Activated CD8-positive, alpha-beta memory T cell treated with anti-CD3 and anti-CD28 coated beads for 1 hour (primary cell): ENCODE measurements at places on chromosomes 7 and 10.

DNA sequence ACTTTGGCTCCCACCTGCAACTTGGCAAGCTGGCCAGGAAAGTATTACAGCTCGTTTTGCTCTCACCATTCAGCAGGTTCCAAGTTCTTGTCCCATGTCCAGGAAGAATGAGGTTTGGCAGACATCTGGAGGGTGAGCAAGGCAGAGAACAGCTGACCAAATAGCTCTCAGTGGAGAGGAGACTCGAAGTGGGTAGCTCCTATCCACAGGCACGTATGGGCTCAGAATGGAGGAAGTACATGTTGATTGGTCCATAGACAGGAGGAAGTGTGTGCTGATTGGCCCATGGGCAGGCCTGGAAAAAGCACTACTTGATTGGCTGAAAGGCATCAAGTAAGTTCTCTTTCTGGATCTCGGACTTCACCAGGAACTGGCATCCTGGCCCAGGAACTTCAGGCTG is 3.0 kb upstream of the NCAPG2 start:
- DNase-seq: no peak

- no peak for DNase-seq
Observed at GRCh38 chr7:151080067-151080521, 515 bp downstream of the FASTK start.

DNA sequence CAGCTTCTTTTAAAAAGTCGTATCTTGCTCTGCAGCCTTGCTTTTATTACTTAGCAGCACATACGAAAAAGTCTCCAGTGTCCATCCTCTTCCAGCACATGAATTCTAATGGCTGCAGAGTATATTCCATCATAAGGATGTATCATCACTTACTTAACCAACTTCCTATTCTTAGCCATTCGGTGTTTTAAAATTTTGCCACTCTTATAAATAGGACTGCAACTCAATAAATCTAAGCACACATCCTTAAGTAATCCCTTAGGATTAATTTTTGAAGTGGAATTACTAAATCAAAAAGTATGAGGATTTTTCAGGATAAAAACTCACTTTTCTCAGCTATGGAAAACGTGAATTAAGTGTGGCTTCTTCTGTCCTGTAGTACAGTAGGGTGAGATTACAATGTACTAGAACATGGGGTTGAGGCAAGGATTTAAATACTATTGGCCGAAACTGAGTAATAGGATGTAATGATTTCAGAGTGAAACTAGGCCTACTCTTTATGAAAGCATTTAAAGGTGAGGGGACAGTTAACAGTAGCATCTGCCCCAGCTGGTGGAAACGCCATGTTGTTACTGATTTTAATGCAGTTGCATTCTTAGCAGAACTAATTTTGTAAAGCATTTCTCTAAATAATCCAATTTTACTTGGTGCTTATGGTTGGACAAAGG is 1035.5 kb downstream of the LRMDA start:
- no peak for DNase-seq

DNA sequence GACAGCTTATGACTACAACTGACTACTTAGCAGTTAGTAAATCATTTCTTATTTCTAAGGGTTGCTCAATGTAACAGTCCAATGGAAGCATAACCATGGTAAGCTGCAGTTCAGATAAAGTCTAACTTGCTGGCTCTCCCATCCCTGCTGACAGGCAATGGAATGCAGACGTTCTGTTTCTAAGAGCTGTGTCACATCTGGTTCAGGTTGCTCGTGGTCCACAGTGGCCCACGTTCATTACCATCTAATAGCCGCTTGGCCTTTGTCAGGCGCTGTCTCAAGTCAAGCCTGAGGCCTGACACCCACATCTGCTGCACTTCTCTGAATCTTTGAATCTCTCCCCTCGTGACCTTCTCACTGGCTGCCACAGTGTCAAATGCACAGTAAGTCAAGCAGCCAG is 240.8 kb downstream of the FGFR2 start:
- DNase-seq: no peak

DNA sequence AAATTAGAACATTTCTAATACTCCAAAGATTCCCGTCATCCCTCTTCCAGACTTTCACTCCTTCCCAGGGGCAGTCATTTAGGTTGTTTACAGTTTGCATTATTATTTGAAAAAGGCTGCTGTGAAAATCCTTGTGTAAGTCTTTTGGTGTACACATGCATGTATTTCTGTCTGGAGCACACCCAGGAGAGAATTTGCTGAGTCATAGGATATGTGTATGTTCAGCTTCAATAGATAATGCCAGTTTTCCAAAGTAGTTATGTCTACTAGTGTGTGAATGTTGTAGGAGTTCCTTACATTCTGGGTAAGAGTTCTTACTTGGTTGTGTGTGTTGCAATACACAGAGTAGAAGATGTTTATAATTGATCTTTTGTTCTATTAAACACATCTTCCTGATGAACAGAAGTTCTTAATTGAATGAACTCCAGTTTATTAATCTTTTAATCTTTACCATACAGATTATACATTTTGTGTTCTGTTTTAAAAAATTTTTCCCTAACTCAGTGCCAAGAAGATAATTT is 25.3 kb downstream of the CROT start:
- no peak for DNase-seq

DNA sequence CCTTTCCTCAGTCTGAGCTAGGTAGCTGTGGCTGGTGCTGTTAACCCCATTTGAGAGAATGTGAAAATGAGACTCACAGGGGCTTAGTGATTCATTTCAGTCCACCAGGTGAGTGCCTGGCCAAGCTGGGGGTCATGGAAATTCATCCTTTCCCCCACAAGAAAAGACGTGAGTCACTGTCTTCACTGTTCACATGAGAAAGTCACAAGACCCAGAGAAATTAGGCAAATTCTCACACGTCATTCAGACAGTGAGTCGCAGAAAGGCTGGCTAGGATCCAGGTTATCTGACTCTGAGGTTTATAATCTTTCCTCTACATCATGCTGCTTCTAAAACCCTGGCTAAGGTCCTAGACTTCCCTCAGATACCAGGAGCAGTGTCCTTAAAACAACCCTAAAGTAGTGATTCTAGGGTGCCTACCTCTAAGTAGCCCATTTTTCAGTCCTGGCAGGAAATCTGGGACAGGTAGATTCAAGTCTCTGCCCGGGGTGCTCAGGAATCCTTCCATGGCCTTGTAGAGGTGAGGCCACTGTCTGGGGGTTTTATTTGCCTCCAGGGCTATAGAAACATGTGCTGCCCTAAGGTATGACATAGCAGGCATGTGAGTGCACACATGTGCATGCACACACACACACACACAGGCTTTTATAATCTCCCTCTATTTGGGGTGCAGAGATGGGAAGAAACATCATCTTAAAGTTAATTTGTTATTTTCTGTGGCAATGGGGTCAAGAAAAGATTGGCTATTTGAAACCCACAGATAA is 427.9 kb upstream of the CELF2 start:
- DNase-seq: no peak

DNA sequence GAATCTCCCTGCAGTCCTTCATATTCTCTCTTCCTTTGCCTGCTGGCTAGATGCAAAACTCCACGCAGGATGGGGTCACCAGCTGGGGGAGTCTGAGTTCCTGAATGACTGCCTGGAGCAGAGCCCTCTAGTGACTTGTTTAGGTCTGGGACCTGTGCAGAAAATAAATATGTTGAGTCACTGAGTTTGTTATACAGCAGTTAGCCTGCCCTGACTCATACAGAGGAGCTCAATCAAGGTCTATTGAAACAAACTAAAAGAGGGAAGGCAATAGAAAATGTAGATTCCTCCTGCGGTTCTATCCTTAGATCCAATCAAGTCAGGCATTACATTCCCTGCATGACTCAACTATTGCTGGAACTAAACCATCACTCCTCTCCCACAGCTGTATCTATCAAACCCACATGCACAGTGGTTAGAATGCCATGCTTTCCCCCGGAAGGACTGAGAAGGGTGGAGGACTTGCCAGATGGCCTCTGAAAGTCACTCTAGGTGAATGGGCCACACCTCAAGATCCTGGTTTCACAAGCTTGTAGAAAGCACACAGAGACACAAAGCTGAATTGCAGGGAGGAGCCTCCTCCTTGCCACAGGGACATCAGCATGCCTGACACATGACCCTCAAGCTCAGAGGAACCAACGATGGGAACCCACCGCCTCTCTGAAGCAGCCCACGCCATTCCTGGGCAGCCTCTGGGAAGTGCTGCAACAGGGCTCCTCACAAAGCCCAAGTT is 73.9 kb downstream of the SH3PXD2A start:
- no peak for DNase-seq

GRCh38 chr10:97898429-97898828 is 48.8 kb downstream of the GOLGA7B start:
- DNase-seq: no peak

DNA sequence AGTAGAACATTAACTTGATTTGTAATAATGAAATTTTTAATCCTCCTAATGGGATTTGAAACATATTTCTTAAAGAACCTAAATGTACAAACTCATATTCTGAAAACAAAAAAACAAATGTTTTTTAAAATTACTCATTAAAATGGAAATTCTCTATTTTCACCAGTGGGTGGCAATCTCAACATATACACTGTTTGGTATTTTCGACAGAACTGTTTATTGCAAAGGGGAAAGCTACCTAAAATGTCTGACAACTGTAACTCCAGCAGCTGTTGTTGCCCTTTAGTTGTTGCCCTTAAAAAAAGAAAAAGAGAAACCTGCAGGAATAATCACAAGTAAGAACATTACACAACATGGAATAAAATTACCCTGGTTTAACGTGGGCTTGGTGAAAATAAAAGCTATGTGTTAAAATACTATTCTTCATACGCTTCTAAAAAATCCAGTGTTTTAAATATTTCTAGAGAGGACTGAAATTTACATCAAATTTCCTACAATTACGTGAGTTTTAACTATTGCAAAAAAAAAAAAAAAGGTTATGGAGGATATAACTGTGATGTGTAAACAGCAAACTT is 54.5 kb downstream of the COL1A2 start:
- DNase-seq: no peak

GRCh38 chr10:5888351-5888750 is 1.3 kb downstream of the ANKRD16 start:
- no peak for DNase-seq

GRCh38 chr7:104445393-104445792 is 117.0 kb downstream of the LHFPL3 start:
- no peak for DNase-seq

- no peak for DNase-seq
Observed at GRCh38 chr7:129605960-129606614, 5.4 kb upstream of the NRF1 start.

GRCh38 chr7:155456738-155457543 is 988 bp upstream of the EN2 start:
- no peak for DNase-seq

- no peak for DNase-seq
Observed at GRCh38 chr10:66591865-66592264, 334.0 kb upstream of the LRRTM3 start.

GRCh38 chr10:124072106-124072505 is 21.3 kb downstream of the CHST15 start:
- no peak for DNase-seq

- no peak for DNase-seq
Observed at GRCh38 chr7:101936611-101937231, 119.3 kb downstream of the CUX1 start.

GRCh38 chr7:69756235-69756634 is 158.0 kb downstream of the AUTS2 start:
- no peak for DNase-seq

- no peak for DNase-seq
Observed at GRCh38 chr10:108913300-108913699, 1010.0 kb downstream of the XPNPEP1 start.

- DNase-seq: no peak
Observed at GRCh38 chr10:128337860-128338378, 211.7 kb upstream of the MKI67 start.

- DNase-seq: peak; percentile 63
Observed at GRCh38 chr10:72334825-72335393, 19.8 kb downstream of the DNAJB12 start.

GRCh38 chr10:52662256-52662655 is 110.3 kb downstream of the MBL2 start:
- no peak for DNase-seq

DNA sequence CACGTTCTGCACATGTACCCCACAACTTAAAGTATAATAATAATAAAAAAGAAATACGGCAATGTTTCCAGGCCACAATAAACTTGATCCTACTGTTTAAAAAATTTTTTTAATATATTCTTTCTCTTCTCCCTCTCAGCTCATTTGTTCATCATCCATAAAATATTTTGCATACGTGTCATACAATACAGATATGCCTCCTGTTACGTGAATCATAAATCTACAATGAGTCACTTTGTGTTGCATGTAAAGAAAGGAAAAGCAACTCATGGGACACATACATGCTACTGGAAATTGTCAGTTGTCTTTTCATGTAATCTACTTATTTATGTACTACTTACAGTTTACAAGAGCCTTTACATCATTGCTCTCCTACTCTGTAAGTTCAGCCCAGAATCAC is 1.1 kb upstream of the TECTB start:
- no peak for DNase-seq

DNA sequence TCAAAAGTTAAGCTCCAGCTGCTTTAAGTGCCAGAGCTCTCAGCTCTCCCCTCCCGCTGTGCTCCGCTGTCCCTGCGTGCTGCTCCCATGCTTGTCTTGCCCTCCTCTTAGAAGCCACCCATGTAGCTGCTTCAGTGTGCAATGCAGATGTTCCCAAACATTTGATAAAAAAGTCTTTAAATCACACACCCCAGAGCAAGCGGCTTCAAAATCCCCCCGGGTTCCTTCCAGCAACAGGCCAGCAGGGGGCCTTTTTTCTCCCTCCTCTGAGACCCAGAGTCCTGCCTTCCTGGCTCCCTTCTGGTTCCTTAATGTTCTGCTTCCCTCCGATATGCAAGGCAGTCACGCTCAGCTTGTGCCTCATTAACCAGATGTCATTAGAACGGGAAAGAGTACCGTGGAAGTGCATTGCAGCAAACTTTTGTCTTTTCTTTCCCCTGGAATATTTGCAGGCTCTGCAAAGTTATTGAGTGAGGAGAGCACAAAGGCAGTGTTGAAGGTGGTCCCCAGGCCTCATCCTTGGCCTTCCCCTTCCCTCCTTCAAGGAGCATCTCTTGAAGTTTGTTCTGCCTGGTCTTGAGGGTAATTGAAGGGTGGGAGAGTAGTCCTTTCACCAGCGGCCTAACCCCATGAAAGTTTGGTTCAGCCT is 25.5 kb downstream of the LDB3 start:
- DNase-seq: no peak

DNA sequence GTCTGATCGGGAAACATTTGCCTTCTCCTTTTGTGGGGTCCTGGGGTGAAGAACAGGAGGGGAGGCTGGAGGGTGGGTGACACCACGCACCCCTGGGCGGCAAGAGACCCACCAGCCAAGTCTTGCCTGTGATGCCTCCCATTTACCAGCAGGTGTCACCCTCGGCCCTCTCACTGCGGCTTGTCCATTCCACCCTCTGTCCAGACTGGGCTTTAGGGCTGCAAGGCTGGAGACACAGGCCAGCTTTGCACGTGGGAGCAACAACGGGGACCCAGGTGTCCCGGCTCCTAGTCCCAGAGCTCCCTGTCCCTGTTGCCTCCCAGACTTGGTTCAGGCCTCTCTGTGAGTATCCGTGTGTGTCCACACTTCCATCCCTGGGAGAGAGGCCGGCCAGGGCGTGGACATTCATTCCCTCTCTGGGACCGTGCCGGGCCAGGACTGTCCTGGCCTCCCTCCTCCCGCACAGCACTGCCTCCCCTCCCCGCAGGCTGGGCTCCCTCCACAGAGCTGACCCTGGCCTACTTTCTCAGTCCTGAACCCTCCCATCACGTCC is 36.2 kb upstream of the GTF2IRD1 start:
- DNase-seq: no peak

- DNase-seq: no peak
Observed at GRCh38 chr10:58517081-58517480, 4.4 kb downstream of the BICC1 start.

GRCh38 chr10:114679552-114679951 is 21.5 kb upstream of the ABLIM1 start:
- DNase-seq: no peak
